CD4-positive, alpha-beta T cell (primary cell): ENCODE measurements at places on chromosomes 3 and 15.
A peak's percentile ranks its signal among the peaks of the same experiment; 100 is the strongest.

DNA sequence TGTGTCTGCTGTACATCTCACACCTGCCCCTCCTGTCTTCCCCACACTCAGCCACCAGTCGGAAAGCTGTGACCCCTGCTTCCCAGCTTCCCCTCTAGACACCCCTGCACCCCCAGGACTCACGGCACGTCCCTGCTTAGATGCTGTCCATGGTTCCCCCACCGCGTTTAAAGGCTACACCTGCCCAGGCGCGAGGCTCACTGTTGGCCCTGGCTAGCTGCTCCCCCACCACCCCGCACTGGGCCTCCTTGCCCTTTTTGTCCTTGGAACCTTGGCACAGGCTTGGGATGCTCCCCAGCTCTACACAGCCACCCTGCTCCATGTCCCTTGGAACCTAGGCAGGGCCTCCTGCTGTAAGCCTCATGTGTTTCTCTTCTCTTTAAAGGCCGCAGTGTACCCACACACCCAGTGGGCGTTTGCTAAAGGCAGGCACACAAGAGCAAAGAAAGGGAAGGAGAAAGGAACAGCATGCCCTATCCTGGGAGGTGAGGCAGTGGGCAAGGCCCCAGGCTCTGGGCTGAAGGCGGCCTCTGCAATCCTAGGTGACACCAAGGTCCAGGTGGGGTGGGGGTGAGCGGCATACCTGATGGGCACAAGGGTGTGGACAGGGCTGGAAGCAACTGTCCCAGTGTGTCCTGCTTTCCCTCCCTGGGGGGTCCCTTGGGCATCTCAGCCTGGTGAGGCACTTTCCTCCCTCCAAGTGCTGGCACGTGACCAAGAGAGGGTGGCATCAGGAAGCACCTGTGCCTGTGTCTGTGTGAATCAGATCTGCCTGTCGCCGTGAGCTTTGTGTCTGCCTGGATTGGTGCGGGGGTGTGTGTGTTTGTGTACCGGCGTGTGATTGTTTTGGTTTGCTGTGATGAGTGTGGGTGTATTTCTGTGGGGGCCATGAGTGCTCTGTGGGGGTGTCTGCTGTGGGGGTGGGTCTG lies 54.4 kb downstream of the TPRA1 start:
- DNase-seq: no peak

DNA sequence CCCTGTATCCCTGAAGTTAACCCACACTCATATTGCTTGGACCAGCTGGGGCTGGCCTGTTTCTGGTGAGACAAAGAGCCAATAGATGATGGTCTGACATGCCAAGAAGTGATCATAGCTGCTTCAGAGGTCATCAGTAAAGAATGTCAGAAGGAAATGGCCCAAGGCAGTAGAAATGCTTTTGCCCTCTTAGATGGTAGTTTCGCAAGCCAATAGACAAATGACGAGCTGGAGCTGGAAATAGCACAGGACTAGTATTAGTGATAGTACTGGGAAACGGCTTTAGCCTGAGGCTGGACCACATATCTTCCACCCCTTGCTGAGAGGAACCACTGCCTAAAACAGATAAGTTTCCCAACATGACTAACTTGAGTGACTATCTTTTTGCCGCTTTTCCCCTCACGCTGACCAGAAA lies 176.1 kb upstream of the THBS1 start:
- DNase-seq: no peak

DNA sequence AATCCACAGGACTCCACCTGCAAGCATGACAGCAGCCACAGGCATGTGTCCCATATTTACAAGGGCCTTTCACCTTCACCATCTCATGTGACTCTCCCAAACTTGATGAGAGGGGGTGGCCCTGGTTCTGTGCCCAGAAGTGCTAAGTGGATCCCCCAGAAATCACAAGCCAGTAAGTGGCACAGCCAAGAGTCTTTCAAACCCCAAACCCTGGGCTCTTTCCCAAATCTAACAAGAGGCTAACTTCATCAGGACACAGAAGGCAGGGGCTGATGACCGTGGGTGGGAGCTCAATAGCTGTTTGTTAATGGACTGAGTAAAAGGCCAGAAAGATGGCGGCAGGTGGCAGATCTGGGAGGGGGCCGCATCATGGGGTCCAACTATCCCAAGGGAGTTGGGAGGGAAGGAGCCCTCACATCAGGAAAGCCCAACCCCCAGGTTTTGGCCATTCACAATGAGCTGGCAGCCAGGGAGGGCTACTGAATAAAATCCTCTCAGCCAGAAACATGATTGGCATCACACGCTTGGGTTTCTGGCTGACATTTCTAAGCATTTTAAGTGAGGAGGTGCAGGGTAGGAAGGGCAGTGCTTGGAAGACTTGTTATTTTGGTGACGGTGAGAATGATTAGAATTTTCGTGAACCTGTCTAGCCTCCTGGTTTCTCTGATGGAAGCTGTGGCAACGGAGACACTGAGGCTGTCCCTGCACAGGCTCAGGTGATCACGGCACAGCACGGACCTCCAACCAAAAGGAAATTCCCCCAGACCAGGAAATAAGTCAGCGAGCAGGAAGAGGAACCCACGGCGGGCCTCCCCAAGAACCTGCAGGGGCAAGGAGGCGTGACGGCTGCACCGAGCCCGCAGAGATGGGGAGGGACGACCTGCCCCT lies 109.3 kb downstream of the OXNAD1 start:
- DNase-seq: no peak

DNA sequence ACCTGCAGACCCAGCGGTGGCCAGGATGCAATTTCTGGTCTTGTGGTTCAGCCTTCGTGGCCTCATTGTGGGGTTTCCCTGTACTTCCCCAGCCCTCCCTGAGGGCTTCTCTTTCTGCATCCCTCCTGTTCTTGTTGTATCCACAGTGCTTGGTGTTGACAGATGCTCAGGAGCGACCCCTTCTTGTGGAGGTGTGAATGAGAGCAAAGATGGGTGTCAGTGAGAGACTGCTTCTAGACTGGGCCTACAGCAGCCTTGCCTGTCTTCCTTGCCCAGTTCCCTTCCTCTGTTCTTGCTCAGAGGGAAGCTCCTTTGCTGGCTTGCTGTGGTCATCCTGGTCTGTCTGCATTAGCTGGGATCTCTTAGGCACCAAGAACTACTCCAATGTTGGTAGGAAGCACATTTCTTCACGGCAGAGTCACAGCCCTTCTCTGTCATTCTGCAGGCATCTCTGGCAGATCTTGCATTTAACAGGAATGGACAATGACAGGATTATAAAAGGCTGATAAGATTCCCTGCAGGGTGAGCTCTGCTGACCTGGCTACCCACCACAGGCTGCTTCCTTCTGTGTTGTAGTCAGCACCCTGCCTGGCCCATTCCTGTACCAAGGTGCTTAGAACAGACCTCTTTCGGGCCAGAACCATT lies 317.8 kb upstream of the C2CD4B start:
- no peak for DNase-seq

GRCh38 chr3:54120657-54121413 lies 1.5 kb upstream of the CACNA2D3 start:
- DNase-seq: no peak

- peak; percentile 36 for DNase-seq
Observed at GRCh38 chr3:123652342-123652984, 67.6 kb upstream of the HACD2 start.

- DNase-seq: no peak
Observed at GRCh38 chr15:67564021-67564967, 21.8 kb downstream of the MAP2K5 start.
